ENCODE measurements at places on chromosomes 5 and 9. TPM values are rescaled to one million over a fixed set of nuclear protein-coding genes. Genes with fewer than 3 reads are reported as not detected.

S100Z gene
- not detected for total RNA-seq

DNA sequence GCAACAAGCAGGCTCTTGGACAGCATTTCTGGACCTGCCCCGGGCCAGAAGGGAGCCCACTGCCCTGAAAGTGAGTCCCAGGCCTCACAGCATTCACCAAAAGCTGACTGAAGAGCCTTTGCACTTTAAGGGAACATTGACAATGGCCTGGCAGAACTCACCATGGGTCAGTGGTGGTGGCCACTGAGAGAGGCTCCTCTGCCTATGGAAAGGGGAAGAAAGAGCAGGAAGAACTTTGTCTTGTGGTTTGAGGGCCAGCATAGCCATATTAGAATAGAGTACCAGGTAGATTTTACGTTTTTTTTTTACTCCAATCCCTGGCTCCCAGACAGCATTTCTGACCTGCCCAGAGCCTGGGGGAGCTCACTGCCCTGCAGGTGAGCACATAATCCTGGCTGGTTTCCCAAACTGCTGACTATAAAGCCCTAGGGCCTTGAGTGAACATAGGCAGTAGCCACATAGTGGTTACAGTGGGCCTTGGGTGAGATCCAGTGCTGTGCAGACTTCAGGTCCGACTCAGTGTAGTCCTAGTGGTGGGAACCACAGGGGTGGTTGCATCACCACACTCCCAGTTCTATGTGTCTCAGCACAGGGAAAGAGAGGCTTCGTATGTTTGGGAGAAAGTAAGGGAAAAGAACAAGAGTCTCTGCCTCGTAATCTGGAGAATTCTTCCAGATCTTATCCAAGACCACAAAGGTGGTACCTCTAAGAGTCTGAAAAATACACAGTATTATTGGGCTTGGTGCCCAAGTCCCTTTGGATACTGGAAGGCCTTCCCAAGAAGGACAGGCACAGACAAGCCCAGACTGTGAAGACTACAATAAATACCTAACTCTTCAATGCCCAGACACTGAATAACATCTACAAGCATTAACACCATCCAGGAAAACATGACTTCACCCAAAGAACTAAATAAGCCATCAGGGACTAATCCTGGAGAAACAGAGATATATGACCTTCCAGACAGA, 89.5 kb downstream of the TSSK1B start:
- DNase-seq = no peak

ADAMTS19 gene
- total RNA-seq = 23.3 TPM

DNA sequence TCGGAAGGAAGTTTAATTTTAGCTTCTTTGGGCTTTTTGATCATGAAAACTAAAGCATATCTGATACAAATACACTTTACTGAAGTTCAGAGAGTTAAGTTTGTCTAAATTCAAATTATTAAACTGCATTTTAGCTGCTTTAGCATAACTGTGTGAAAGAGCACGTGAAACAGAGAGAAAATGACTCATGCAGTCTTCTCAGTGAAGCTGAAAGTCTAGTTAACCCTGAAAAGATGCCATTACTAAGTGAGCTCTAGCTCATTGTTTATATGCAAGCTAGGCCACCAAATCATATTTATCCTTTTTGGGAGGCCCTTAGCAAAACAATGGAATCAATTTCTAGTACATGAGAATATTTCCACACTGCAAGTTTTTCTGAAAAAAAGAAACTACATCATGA, 27.6 kb downstream of the TPD52L3 start:
- DNase-seq = no peak

DNA sequence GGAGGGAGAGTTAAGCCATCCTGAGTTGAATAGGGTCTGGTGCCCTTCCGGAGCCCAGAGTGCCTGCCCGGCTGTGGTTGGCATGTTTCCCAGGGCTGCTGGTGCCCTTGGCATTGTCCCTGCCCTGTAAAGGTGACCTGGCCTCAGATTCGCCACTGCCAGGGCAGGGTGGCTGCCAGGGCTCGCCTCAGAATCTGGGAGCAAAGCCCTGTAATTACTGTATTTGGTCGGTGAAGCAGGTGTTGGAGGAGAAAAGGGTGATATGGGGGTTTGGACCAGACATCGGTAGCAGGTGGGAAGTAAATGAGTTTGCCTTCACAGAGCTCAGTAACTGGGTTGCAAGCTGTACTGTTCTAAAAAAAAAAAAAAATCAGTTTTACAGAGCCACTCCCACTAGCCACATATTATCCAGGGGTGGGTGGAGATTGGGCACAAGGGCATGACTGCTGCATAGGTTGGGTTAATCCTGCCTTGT, 47.6 kb downstream of the RGS3 start:
- no peak for DNase-seq

- DNase-seq = no peak
These were observed 11.5 kb upstream of the SSBP2 start for GRCh38 chr5:81762401-81762800.

CACNA1B gene
- 1.5 TPM for total RNA-seq

Data from neural progenitor cell (in vitro differentiated cells).